ENCODE measurements at places on chromosomes 3 and 15.

DNA sequence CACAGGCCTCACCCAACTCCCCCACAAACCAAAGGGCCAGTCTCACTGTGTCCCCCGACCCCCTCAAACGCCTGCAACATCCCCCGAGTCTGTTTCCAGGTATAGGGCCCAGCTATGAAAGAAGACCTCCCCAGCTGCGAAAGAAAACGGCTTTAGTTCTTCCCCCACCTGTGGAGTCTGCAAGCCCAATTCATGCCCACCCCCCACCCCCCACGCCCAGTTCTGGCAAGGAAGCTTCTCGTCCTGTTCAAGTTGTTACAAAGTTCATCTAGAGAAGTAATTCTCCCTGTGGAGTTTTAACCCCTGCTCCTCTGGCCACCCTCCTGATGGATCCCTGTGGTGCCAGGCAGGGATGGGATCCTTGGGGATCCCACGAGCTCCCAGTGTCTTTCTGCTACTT, 54.4 kb downstream of the CCDC66 start:
- no peak for DNase-seq

DNA sequence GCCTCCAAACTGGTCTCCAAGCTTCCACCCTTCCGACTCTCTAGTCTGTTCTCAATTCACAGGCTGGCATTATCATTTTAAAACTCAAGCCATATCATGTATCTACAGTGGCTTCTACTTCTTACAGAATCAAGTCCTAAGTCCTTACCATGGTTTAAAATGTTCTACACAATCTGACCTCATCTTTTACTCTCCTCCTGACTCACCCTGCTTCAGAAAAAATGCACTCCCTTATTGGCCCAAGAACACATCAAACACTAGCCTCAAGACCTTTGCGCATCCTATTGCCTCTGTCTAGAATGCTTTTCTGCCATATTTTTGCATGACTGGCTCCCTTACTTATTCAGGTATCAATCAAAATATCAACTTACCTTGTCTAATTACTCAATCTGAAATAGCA, 11.0 kb downstream of the MRPL3 start:
- no peak for DNase-seq

DNA sequence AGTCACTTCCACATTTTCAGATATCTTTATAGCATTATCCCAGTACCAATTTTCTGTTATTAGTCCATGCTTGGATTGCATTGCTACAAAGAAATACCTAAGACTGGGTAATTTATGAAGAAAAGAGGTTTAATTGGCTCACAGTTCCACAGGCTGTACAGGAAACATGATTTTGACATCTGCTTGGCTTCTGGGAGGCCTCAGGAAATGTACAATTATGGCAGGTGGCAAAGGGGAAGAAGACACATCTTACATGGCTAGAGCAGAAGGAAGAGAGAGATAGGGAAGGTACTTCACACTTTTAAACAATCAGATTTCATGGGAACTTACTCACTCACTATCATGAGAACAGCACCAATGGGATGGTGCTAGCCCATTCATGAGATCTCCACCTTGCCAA, 172.3 kb upstream of the GPR149 start:
- DNase-seq, result no peak

DNA sequence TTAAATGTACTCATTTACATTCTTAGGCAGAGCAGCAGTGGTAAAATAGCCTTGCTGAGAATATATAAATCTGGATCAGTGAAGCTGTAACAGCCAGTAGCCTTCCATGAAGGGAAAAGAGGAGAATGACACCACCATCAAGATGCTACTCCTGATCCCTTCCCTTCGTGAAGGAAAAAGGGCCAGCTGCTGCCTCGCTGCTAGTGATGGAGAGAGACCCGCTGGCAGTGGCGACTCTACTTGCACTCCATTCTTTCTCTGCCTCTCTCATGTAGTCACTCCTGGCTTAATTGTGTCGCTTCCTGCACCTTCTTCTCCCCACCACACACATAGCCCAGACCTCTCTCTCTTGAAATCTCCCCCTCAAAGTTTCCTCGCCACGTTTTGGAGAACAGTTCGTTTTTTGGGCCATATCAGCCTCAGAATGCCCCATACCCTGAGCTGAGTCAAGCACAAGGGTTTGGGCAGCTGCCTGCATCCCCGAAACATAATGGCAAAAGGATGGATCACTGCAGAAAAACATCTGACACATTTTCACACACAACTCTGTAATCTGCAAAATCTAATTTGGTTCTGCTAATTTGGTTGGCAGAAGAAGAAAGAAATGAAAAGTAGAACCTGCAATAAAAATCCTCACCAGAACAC, 460.3 kb upstream of the IL12A start:
- no peak for DNase-seq

GRCh38 chr15:80776420-80777045, 2.6 kb upstream of the CEMIP start:
- DNase-seq, result peak; percentile 82

GRCh38 chr3:9066141-9066540, 102.9 kb upstream of the RAD18 start:
- no peak for DNase-seq

DNA sequence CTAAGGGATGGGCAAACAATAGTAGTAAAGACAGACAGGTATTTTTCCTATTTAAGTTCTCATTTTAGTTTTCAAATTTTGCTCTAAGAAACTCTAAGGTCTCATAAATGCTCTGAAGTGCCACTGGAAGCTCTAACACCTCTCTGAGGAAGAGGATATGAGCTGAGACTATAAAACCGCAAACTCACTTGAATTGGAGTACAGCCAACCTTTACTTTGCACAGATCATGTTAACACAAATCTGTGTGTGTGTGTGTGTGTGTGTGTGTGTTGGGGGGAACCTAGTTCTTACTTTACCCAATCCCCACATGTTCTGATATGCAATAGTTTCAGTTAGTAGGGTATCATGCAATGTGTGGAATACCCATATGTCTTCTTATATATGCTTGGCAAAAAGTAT, 446.8 kb downstream of the CHL1 start:
- DNase-seq, result no peak
